ENCODE measurements at places on chromosomes 5 and 9.

GRCh38 chr5:19960451-19960850 lies 27.5 kb downstream of the CDH18 start:
- no peak for DNase-seq

GRCh38 chr5:77935506-77936364 lies 159.6 kb upstream of the TBCA start:
- no peak for DNase-seq

DNA sequence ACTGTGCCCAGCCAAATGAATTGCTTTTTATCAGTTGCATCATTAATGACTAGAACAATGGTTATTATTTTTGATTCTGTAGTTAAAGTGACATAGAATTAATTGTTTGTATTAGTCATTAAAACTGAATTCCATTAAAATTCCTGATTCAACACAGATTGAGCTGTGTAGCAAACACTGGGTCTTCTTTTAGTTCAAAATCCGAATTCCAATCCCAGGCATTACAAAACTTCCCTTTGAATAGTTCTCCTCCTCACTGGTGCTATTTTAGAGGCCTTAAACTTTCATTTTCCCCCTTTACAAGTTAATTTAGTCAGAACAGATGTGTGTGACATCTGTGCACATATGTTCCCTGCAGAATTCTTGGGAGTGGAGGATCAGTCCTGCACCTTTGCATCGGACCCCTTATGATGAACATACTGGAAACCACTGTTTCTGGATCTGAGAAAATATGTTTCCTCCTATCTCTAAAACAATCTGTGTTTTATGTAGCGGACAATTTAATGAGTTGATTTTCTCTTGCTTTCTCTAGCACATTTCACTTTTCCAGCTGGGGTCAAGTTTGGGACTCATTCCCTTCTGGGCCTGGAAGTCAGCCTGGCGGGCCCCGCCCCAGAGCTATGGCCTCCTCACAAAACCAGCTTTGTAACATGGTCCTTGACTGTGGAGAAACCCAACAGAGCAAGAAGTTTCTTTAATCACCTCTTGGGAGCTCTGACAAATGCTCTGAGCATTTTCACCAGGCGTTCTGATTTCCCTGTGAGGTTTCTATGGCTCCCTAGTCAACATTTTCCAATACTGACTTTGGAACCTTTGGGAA lies 87.9 kb upstream of the MAMDC2 start:
- DNase-seq = no peak

- no peak for DNase-seq
Observed at GRCh38 chr9:27539479-27540441, 10.1 kb upstream of the MOB3B start.

- no peak for DNase-seq
Observed at GRCh38 chr5:16894236-16895057, 41.6 kb downstream of the MYO10 start.

- no peak for DNase-seq
Observed at GRCh38 chr9:80836013-80836412, 853.3 kb downstream of the TLE1 start.

DNA sequence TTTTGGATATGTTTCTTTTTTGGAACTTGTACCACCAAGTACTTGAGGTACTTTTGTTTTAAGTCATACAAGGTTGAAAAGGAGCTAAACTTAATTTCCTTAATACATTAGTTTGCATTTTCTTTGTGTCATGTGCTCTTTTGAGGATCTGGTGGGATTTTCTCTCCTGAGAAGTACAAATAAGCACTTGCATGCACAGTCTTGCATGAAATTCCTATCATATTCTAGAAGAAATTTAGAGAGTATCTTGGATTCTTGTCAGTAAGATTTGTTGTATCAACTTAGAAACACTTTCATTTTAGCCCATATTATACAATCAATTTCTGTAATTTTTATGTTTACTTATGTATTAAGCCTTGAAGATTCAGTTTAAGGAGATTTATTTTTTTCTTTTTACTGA lies 64.9 kb downstream of the CCNH start:
- no peak for DNase-seq

- peak; percentile 51 for DNase-seq
Observed at GRCh38 chr9:112348257-112349007, 15.0 kb upstream of the PTBP3 start.

- no peak for DNase-seq
Observed at GRCh38 chr9:91949392-91949945, 559 bp downstream of the ROR2 start.

GRCh38 chr9:112494153-112494552 lies 7.5 kb downstream of the KIAA1958 start:
- no peak for DNase-seq

DNA sequence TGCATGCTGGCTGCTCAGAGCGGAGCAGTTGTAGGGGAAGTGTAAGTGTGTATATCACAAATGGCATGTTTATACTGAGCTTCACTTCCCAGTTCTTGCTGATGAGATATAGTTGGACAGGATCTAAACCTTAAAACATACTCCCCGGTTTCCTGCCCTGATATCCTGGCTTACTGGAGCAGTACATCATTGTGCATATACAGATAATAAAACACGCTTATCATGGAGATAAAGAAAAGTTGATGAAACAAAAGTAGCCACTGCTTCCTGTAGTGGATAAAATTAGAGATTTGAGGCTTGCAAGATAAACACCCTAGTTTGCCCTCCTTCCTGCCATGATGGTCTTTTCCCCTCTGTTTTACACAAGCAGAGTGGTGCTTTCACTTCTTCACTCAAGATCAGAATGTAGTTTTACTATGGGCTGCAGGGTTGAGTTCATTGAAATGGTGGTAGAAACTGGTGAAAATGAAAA lies 15.0 kb downstream of the NPR3 start:
- no peak for DNase-seq

DNA sequence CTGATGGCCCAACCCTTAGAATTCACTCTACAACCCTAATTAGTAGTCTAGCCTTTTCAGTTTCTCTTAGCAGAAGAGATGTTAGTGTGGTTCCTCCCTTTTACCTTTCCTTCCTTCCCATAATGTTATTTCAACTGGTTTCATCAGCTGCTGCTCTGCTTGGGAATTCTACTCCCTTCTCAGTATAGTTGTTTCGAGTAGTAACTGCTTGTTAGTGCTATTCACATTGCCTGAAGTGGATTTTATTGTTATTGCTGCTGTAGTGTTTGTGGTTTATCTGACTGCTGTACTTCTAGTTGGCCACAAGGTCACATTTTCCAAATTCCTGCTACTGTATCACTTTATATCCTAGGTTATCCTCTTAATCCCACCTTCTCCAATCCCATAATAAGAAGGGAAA lies 29.7 kb downstream of the SMIM15 start:
- DNase-seq = no peak

DNA sequence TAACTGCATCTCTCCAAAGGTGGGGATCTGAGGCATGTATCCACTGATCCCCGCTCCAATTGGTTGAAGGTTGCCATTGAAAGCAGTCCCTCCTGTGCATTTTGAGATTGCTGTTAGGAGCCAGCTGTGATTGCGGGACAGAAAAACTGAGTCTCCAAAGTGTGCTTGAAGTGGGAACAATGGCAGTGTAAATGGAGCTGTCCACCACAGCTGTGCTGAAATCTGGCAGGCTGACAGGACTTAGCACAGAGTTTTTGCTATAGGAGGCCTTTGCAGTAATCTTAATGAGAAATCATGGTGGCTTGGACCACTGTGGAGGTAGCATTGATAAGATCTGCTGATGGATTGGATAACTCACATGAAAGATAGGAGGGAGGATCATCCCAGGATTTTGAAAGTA lies 3.3 kb downstream of the RNF20 start:
- no peak for DNase-seq

- DNase-seq = no peak
Observed at GRCh38 chr5:149598966-149599365, 17.7 kb downstream of the ARHGEF37 start.

- no peak for DNase-seq
Observed at GRCh38 chr9:127087411-127087810, 35.0 kb downstream of the ANGPTL2 start.

- DNase-seq = no peak
Observed at GRCh38 chr5:177366528-177367322, 9.0 kb downstream of the RGS14 start.

DNA sequence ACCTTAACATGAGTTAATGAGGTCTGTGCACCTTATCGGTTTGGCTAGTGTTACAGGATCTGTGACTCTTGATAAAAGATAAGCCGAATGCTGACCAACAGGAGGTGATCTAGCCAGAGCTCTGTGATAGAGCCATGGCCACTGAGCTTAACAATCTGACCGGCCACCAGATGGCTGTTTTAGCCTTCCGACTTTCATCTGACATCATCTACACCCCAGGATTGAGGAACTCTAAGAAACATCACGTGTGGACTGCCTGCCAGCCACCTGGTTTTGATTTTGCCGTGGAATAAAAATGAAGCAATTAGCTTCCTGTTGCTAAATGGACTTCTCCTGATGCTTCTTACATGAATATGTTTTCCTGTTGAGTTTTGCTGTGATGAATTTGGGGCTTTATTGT lies 281.3 kb downstream of the CEMIP2 start:
- DNase-seq = no peak

DNA sequence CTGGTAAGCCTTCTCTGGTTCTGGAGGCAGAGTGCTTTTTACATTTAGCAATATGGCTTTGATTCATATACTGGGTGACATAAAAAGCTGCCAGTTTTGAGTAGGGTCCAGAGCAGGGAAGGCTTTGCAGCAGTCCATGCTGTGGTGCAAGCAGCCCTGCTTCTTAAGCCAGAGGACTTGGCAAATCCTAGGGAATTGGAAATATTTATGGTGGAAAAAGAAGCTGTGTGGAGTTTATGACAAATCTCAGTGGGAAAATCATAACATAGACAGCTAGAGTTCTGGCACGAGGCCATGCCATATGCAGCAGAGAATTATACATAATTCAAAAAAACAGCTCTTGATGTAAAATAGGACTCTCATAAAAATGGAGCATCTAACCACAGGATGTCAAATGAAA lies 536.4 kb downstream of the RASEF start:
- DNase-seq = no peak

DNA sequence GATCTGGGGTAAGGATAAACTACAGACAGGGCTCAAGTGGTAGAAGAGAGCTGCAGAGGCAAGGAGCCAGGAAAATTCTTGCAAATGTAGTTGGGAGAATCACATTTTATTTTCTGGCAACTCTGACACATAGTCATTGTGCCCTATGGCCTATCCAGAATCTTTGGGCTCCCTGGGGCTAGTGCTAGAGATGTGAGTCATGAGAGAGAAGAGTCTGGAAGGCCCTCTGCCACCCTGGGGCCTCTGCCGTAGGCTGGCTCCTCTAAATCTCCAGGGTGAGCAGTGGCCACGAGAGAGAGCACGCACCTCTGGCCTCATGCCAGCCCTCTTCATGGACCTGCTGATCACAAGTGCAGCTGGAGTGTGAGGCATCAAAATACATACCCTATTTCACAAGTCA lies 74.3 kb upstream of the SSBP2 start:
- DNase-seq = no peak

GRCh38 chr9:97524424-97524823 lies 23.0 kb downstream of the TMOD1 start:
- DNase-seq = no peak

DNA sequence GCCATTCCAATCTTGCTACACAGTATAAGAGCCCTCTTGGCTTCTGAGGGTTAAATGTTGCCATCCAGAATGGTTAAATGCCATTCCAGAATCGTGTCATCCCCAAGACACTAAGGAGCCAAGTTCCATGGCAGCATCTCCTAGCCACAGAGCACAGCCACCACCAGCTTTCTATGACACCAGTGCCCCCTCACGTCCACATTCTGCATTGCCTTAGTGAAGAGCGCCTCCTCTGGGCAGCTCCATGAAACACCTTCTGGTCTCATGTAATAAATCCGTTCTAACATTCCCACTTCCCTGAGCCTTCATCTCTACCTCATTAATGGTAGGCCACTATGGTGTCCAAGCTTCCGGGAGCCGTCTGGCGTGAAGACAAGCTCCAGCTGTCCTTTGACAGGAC lies 12.4 kb downstream of the CBY3 start:
- no peak for DNase-seq

GRCh38 chr5:139795074-139796001 lies at the start of gene PSD2:
Gene PSD2 (plus strand): TSS chr5:139795808. CDS start chr5:139809441, 13,633 bp downstream.
- DNase-seq = no peak
